ENCODE measurements at places on chromosomes 6 and 20. TPM values are rescaled to one million over a fixed set of nuclear protein-coding genes. Genes with fewer than 3 reads are reported as not detected.

C6orf58 gene
- total RNA-seq = not detected

GRCh38 chr6:40569162-40569910 is 17.8 kb downstream of the LRFN2 start:
- no peaks in the 10 kb centered on the region for H3K36me3 ChIP-seq
- H3K4me1 ChIP-seq = peaks cover 6% of the 10 kb centered on the region
- no peak for DNase-seq
- H3K27me3 ChIP-seq = no peaks in the 10 kb centered on the region
- H3K4me3 ChIP-seq = no peak overlapping the region

GRCh38 chr6:137836788-137837187 is 30.3 kb upstream of the TNFAIP3 start:
- no peak for DNase-seq
- no peaks in the 10 kb centered on the region for H3K27me3 ChIP-seq
- H3K4me1 ChIP-seq = 0 out of 2 replicates have a peak, but pooled peaks cover 3% of the 10 kb centered on the region

SYTL3 gene
- total RNA-seq = 0.27 TPM

DNA sequence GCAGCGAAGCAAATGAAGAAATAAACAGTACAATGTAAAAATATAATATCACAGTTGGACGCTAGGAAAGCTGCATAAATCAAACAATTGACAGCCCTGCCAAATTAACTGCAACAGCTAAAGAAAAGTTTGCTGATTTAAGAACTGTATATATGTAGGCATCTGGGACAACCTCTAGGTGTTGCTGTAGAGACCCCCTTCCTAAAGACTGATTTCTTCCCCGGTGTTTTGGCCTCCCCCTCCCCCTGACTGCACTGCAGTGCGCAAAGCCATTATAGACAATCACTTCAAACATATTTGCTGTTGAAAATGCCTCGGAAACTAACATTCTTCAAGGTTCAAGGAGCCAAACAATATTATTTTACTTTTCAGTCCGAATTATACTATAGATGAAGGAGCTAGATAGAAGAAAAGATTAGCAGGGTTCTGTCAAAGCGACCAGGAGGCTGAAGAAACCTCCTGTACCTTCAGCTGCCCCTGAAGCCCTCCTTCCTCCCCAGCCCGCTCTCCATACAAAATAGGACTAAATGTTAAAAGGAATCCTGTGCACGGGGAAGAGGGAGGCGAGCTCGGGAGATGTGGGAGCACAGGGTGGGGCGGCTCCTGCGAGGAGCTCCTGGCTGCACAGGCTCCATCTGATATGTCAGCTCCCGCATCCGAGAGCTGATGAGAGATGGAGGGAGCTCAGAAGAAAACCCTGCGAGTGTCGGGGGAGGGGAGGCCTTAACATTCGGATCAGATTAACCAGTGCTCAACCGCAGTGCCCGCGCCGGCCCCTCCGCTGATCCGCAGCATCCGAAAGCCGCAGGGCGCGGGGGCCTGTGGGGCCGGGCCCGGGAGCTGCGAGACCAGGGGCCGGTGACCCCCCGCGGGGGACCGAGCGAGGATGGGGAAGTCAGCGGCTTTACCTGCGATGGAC is 822 bp downstream of the ELOVL4 start:
- peaks cover 8% of the 10 kb centered on the region for H3K27me3 ChIP-seq
- H3K4me3 ChIP-seq = peak overlapping the region; percentile 96
- H3K4me1 ChIP-seq = peaks cover 47% of the 10 kb centered on the region
- DNase-seq = peak; percentile 28

CTAGE9 gene
- not detected for total RNA-seq

DNA sequence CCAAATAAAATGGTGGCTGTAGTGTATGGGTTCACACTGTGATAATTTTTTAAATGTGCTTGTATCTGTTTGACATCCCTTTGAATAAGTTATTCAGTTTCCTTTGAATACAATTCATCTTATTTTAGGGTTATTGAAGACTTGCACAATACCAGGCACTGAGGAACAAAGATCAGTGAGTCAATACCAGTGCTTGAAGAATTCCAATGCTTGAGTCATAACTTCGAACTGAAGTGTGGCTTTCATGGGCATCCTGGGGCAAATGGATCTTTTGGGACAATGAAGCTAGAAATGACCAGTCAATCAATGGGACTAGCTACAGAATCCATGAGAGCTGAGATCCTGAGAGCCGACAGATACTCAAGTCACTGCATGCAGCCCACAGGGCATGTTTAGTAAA is 349.9 kb upstream of the FLRT3 start:
- H3K27ac ChIP-seq = no peak overlapping the region
- no peak for DNase-seq
- no peaks in the 10 kb centered on the region for H3K27me3 ChIP-seq
- H3K36me3 ChIP-seq = no peaks in the 10 kb centered on the region
- no peak overlapping the region for H3K4me3 ChIP-seq

DNA sequence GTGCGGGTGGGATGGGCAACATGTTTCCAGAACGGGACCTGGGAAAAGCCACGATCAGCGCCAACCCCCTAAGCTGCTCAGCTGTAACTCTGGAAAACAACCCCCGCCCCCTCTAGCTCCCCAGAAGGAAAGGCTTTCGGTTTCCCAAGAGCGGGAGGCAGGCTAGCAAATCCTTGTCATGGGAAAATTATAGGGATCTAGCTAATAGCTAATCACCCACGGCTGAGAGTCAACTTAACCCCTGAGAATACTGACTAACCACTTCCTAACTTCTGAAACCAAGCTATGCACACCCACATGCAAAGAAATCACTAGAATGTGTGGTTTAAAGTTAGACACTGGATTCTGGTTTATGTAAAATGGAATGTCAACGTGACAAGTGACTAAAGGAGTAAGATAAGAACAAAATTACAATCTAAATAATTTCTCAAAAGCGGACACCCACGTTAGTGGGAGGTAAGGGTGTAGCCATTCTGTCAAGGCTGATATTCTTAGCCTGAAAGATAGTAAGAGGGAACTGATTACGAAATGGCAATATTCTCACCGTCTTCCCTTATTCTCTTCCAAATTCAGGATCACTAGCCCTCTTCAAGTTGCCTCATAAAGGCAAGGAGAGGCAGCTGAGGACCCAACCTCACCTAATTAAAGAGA is 20.1 kb downstream of the JAG1 start:
- peaks cover 92% of the 10 kb centered on the region for H3K4me1 ChIP-seq
- no peaks in the 10 kb centered on the region for H3K27me3 ChIP-seq
- DNase-seq = no peak
- H3K36me3 ChIP-seq = peaks cover 57% of the 10 kb centered on the region
- peak overlapping the region; percentile 12 for H3K4me3 ChIP-seq
- peak overlapping the region; percentile 79 for H3K27ac ChIP-seq

GRCh38 chr20:854601-855000 is 21.1 kb downstream of the FAM110A start:
- H3K4me1 ChIP-seq = no peaks in the 10 kb centered on the region
- H3K27ac ChIP-seq = no peak overlapping the region
- H3K36me3 ChIP-seq = no peaks in the 10 kb centered on the region
- DNase-seq = no peak
- H3K27me3 ChIP-seq = no peaks in the 10 kb centered on the region

DNA sequence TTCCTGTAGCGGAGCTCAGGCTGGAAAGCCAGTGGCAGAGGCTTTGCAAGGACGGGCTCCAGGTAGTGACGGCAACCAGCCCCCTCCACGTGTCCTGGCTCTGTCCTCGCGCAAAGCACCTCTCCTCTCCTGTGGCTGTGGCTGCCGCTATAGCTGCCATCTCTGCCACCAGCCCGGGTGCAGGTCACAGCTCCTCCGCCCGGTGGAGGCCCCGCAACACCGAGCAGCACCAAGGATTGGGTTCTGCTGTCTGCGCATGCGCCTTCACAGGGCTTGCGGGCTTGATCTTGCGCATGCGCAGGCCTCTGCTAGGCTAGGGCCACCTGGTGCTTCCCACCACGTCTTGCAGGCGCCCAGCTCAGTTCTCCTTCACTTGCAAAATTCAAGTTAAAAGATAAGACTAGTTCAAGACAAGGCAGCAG is 625.4 kb downstream of the QKI start:
- peaks cover 4% of the 10 kb centered on the region for H3K4me1 ChIP-seq
- H3K27me3 ChIP-seq = peaks cover 3% of the 10 kb centered on the region
- no peak overlapping the region for H3K4me3 ChIP-seq

GRCh38 chr6:87473419-87473903 is 687 bp downstream of the SLC35A1 start:
- DNase-seq = no peak
- no peaks in the 10 kb centered on the region for H3K27me3 ChIP-seq
- peaks cover 7% of the 10 kb centered on the region for H3K4me1 ChIP-seq
- H3K27ac ChIP-seq = no peak overlapping the region
- no peaks in the 10 kb centered on the region for H3K36me3 ChIP-seq

GRCh38 chr6:75333676-75334200 is 49.1 kb upstream of the TMEM30A start:
- H3K27me3 ChIP-seq = no peaks in the 10 kb centered on the region
- no peak for DNase-seq
- peak overlapping the region; percentile 98 for H3K27ac ChIP-seq
- H3K4me1 ChIP-seq = peaks cover 77% of the 10 kb centered on the region

DNA sequence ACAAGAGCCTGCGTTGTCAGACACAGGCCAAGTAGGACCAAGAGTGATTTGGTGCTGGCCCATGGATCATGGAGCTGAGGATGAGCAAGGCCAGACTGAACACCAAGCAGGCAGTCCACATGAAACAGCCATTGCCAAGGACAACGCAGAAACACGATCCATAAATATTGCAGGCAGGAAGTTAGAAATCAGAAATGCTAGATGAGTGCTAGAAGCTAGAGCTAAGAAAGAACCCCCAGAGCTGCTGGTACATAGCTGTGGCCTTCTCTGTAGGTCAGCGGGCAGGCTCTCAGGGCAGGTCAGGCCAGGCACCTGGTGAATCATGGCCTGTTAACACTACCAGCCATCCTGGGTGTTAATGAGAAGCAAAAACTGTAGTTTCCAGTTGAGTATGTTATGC is 119.7 kb downstream of the ALDH8A1 start:
- H3K36me3 ChIP-seq = peaks cover 2% of the 10 kb centered on the region
- H3K27ac ChIP-seq = no peak overlapping the region
- H3K27me3 ChIP-seq = no peaks in the 10 kb centered on the region

DNA sequence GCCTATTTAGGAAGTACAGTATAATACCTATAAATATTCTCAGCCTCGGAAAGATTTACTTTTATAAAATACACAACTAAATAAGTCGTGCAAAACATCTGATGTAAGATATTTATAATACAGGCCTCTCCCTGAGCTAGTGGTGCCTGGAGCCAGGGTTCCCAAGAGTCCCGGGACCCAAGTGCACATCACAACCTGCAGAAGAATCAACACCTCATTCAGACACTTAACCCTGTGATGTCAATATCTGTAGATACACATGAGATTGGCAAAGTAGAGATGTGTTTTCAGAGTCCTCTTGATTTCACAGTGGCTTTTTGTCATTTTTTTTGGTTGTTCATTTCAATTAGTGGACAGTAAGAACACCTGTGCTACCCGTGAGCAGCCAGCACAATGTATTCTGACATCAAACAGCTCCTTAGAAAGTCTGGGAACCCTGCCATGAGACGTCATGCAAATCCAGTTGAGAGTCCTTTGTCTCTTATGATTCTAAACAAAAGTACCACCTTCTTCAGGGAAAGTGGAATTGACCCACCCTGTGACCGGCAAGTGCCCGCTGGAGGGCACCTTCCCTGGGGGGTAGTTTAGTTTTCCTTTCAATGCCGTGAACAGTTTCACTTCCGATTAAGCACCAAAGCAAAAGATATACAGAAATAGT is 101.6 kb downstream of the DACT2 start:
- no peak for DNase-seq
- peaks cover 24% of the 10 kb centered on the region for H3K4me1 ChIP-seq

GRCh38 chr6:149089510-149089909 is 228.0 kb upstream of the TAB2 start:
- DNase-seq = no peak
- no peak overlapping the region for H3K4me3 ChIP-seq
- H3K27me3 ChIP-seq = no peaks in the 10 kb centered on the region

- H3K36me3 ChIP-seq = no peaks in the 10 kb centered on the region
- no peak for DNase-seq
- peaks cover 6% of the 10 kb centered on the region for H3K4me1 ChIP-seq
Measured at GRCh38 chr20:49595346-49595745, 27.4 kb upstream of the PTGIS start.

MRPS18B gene
- total RNA-seq = 57.6 TPM

ASIP gene
- not detected for total RNA-seq

- peak; percentile 26 for DNase-seq
- H3K4me1 ChIP-seq = peaks cover 41% of the 10 kb centered on the region
- peak overlapping the region; percentile 96 for H3K27ac ChIP-seq
- H3K27me3 ChIP-seq = peaks cover 30% of the 10 kb centered on the region
Measured at GRCh38 chr20:53763707-53764414, 170.2 kb upstream of the ZNF217 start.

C4B gene
- 5.0 TPM for total RNA-seq

SLC4A11 gene
- total RNA-seq = 39.5 TPM

PDSS2 gene
- 15.8 TPM for total RNA-seq

SRSF12 gene
- total RNA-seq = 4.0 TPM

C6orf141 gene
- 14.4 TPM for total RNA-seq

- H3K36me3 ChIP-seq = peaks cover 8% of the 10 kb centered on the region
Measured at GRCh38 chr6:1335367-1336037, 23.6 kb downstream of the FOXQ1 start.

EYS gene
- 0.18 TPM for total RNA-seq

SRMS gene
- total RNA-seq = 0.46 TPM

GRCh38 chr20:55173601-55174000 is 698.2 kb downstream of the DOK5 start:
- peaks cover 51% of the 10 kb centered on the region for H3K36me3 ChIP-seq
- H3K27ac ChIP-seq = no peak overlapping the region
- no peak overlapping the region for H3K4me3 ChIP-seq
- no peaks in the 10 kb centered on the region for H3K4me1 ChIP-seq

GRCh38 chr6:105966481-105966880 is 119.7 kb upstream of the PRDM1 start:
- H3K36me3 ChIP-seq = no peaks in the 10 kb centered on the region
- no peaks in the 10 kb centered on the region for H3K27me3 ChIP-seq
- H3K4me3 ChIP-seq = no peak overlapping the region
- H3K27ac ChIP-seq = no peak overlapping the region

MICB gene
- total RNA-seq = 37.0 TPM

GRM1 gene
- 0.41 TPM for total RNA-seq

FIG4 gene
- total RNA-seq = 24.8 TPM

CRISP2 gene
- total RNA-seq = not detected

SIRPA gene
- total RNA-seq = 5.9 TPM
